ENCODE measurements at places on chromosomes 7 and 10.

GRCh38 chr10:126732308-126732707 lies 61.8 kb upstream of the C10orf90 start:
- no peak for DNase-seq

- DNase-seq, result no peak
Measured at GRCh38 chr10:110141871-110142635, 65.4 kb upstream of the MXI1 start.

DNA sequence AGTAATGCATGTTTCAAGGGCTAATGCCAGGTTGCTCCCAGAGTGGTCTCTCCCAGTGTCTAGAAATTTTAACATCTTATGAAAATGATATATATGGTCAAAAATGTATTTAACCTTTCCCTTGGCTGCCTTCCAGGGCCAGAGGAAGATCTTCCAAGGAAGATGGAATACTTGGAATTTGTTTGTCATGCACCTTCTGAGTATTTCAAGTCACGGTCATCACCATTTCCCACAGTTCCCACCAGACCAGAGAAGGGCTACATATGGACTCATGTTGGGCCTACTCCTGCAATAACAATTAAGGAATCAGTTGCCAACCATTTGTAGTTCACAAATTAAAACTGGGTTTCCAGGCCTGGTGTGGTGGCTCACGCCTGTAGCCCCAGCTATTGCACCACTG lies 9.0 kb downstream of the GATAD1 start:
- no peak for DNase-seq

DNA sequence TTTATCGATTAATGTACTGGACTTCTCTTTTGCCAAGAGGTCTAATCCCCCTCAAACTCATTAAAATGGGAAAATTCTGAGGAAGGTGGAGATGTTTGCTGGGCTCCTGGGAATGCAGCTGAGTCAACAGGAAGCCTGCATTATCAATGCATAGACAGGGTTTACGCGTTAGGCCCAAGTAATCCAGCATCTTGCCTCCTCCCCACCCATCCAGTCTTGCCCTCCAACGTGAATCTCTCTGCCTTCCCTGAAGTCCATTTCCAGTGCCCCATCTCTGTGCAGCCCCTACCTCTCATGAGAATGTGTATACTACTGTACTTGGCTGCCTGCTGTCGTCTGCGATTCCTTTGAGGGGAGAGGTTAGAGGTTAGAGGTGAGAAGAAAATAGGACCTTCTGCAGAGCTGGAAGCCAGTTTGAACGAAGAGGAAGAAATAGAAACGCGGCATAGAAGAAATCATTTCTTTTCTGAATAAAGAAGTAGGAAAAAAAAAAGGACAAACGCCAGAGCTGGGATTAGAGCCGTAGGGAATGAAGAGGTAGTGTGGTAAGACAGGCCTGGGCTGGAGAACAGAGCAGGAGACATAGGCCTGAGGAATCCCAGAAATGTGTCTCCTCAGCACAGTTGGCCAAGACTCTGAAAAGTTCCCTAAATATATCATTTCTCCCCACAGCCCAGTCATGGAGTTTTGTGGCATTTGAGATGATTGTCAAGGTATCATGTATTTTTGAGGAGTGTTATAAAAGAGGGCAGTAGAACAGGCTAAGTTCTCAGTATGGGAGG lies 75.6 kb downstream of the MYOF start:
- no peak for DNase-seq

DNA sequence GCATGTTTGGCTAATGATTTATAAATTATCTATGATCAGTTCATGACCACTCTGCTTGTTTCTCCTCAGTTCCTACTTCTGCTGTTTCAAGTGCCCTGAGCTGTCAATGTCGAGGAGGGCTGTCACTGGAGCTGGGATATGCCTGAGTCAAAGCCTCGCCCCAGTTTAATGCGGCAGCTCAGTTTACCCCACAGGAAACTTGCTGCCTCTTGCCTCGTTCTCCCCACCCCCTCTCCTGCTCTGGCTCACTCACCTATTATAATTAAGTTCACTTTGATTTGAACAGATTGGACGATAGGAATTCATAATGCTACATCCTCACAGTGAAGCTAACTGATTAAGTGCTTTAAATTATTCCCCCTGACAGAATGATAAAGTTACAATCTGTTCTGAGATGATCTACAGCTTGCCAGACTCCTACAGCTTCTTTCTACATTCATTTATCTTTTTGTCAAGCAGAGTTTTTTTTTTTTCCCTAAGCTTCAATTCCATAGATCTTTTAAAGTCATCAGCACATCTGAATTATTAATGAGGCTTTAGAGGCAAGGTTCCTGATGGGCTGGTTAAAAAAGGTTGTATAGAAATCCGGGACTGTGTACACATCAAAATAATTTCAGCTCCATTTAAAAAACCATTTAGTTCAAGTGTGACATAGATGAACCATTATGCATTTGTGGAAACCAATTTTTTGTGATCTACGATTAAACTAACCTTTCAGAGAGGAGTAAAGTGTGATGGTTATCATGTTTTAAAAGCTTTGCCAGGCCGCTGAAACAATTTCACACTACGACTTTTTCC lies 758.3 kb downstream of the KCNMA1 start:
- no peak for DNase-seq

DNA sequence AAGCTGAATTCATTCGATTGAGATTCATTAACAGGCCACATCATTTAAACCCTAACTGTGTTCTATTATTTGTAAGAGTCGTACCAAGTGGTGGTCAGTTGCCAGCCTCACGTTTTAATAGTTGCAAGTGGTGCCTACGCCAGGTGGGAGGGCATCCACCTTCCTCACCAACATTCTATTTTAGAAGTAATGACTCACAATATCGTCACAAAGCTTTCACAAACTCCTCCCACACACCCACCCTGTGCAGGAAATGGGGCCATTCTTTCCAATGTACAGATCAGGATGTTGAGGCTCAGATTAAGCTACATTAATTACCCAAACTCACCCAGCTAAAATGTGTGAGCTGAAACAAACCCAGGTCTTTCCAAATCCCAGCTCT lies 77.3 kb upstream of the SAMD8 start:
- DNase-seq, result peak; percentile 59

DNA sequence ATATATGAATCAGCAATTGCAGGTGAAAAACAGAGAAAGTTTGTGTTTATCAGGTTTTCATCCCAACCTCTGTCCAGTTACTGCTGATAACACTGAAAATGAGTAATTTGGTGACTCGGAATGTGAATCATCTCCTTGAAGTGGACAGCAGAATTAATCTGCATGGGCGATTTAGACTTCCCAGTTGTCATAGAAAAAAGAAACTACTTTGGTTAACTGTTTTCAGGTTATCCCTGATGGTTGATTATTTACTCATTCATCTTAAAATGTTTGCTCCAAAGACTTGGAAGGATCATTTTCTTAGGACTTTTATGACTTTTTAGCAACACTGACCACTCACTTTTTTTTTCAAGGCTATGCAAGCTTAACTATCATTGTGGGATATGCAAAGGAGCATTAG lies 504.1 kb upstream of the ANKRD30A start:
- DNase-seq, result no peak

- DNase-seq, result no peak
Measured at GRCh38 chr7:154217688-154218340, 165.6 kb downstream of the DPP6 start.

GRCh38 chr10:11209830-11210181 lies 192.1 kb downstream of the CELF2 start:
- DNase-seq, result no peak

GRCh38 chr10:22959292-22959691 lies 31.4 kb downstream of the ARMC3 start:
- no peak for DNase-seq

- DNase-seq, result no peak
Measured at GRCh38 chr7:297611-298374, 7.8 kb downstream of the FOXL3 start.

- DNase-seq, result no peak
Measured at GRCh38 chr10:63711867-63712716, 190.9 kb downstream of the REEP3 start.

DNA sequence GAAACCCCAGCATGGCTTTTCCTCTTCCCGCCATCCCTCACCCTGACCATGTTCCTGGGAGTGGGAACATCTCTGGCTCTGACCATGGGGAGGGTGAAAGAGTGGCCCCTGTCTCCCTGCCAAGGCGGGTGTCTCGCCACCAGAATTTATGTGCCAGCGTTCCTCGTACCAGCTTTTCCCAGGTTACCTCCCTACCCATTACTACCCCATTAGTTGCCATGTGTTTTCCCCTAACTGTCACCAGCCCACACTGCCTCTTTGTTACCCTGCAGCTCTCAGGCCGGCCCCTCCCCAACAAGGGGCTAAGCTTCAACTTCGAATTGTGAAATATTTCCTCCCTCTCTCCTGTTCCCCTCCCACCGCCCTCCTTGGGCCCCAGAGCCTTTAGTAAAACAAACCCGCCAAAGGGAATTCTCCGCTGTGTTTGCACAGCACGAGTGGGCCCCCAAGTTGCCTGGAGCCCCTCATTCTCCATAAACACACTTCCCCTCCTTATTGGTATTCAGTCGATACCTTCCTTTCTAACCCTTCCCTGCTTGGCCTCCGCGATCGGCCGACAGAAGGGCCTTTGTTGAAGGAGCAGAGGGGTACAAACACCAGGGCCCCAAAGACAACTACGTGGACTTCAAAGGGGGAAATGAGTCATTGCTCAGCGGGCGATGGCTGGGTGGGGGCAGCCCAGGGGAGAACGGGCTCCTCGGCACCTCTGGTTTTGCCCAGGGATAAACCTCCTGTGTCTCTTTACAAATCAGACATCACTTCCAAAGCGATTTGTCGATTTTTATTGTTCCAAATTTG lies 45.5 kb downstream of the SLIT1 start:
- DNase-seq, result no peak

GRCh38 chr7:102389810-102390209 lies 6.4 kb upstream of the PRKRIP1 start:
- no peak for DNase-seq

DNA sequence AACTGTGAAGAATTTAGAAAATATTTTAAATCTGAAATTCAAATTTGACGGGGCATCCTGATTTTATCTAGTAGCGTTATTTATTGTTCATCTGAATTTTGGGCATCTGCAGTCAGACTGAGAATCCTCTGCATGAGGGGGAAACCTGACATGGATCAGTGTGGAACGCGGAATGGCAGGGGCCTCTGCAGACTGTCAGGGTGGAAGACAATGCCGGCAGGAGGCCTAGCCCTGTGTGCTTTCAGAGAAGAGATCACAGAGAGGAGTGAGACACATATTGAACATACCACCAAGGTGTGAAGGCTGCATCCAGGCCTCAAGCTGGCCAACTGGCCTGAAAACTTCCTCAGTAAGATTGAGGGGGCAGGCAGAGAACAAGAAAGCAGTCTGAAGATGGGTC lies 921.1 kb upstream of the GHITM start:
- DNase-seq, result no peak

DNA sequence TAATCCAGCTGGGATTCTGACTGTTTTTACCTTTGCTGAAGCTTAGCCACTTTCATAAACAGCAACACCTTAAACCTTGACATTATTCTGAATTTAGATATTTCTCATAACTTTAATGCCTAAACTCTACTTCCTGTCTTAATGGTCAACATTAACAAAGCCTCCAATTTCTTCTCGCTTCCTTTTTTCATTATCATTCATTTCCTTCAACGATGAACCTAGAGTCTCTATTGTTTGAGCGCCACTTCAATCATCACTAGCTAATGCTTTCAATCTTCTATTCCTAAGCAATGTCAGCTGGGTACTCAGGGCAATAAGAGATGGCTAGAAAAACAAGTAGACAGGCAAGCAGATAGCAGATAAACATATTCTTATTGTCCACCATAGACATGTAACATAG lies 96.6 kb upstream of the TMEM196 start:
- no peak for DNase-seq

DNA sequence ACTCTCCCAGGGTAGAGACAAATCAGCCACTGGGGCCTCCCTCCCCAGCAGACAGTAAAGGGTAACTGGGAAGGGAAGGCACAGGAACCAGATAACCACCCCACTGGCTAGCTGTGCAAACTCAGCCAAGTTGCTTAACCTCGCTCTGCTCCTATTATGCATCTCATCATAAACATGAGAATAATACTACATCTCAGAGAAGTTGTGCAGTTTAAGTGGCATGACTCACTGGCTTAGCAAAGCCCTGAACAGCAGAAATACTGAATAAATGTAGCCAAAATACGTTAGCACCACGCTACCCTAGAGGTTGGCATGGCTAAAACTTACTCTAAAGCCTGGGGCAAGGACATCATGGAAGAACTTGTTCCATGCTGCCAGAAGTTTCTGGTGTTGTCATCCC lies 128.1 kb upstream of the ANK3 start:
- no peak for DNase-seq

DNA sequence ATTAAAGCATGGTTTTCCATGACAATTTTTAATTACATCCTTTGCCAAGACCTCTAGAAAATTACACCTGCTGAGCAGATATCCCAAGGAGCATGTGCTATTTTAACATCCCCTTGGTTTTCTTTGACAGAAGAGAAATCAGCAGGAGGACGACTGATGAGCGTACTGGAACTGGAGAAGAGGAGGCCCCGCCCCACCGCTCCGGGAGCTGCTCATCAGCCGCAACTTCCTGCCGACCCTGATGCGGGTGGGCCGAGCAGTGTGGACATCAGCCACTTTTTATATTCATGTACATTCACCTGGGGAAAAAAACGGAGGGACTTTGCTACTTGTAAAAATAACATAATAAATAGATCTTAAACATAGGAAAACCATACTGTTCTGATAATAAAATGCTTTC lies 54.2 kb downstream of the CDC123 start:
- DNase-seq, result no peak

DNA sequence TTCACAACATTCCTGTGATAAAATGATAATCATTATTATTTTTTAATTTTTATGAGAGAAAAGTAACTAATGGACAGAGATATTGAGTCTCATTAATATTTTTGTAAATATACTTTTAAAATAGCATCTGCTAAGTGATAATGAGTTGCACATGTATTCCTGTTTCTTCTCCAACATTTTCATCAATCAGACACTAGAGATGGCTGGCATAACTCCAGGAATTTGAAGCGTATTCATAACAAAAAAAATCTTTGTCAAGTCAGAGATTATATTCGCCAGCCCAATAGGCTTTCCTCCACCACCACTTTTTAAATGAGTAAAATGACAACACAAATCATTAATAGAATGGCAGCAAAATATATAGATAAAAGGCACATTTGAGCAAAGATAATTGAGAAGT lies 524.0 kb upstream of the KCND2 start:
- DNase-seq, result no peak

Data from stimulated activated naive CD8-positive, alpha-beta T cell treated with anti-CD3 and anti-CD28 coated beads, Interleukin-15, Interleukin-2, amounts not matched to agents 100 U/mL and 50 U/mL, for 24 hours (primary cell).